ENCODE measurements at places on chromosomes 7 and 10. TPM values are rescaled to one million over a fixed set of nuclear protein-coding genes. Genes with fewer than 3 reads are reported as not detected.

Gene PLXNA4
- total RNA-seq, result under 0.01 TPM

Gene CALHM2
- total RNA-seq, result under 0.01 TPM

Gene HTR5A
- not detected for total RNA-seq

Gene FAM25C
- 13.7 TPM for total RNA-seq

Gene SEMA3C
- total RNA-seq, result 275 TPM

Gene EIF5AL1
- total RNA-seq, result 0.34 TPM

Gene SPACDR
- 0.34 TPM for total RNA-seq

Gene IGFBP3
- total RNA-seq, result 26.1 TPM

Data from nasal cavity respiratory epithelium epithelial cell of viscerocranial mucosa (primary cell).